RWPE2 (cell line): ENCODE measurements at places on chromosomes 7 and 10.

DNA sequence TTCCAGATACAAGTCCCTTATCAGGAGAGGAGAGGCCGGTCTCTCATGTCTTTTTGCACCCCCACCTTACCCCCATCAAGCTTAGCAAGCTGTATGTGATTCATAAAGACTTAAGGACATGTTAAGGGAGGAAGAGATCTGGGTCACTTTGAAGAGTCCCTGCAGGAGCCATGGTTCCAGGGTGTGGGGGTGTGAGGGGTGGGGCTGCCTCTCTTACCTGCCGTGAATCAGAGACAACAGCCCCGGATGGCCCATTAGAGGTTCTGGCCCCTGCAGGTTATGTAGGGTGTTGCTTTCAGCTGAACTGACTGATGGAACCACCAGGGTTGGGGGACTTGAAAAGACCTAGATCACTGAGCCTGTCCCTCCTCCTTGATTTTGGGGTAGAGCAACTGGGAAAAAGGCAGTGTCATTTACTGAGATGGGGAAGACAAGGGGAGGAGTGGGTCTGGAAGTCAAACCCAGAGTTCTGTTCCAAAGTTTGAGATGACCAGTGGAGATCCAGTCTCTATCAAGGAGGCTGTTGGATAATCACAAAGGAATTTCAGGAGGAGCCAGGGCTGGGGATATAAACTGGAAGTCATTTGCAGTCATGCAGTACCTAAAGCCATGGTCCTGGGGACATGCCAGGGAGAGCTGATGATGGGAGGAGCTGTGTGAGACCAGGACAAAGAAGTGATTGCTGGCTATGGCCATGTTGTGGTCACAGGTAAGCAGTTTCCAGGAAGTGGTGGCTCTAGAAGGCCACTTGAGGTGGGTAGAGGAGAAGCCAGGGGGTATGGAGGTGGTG lies 23.1 kb downstream of the ADAMTS14 start:
- no peak for DNase-seq

DNA sequence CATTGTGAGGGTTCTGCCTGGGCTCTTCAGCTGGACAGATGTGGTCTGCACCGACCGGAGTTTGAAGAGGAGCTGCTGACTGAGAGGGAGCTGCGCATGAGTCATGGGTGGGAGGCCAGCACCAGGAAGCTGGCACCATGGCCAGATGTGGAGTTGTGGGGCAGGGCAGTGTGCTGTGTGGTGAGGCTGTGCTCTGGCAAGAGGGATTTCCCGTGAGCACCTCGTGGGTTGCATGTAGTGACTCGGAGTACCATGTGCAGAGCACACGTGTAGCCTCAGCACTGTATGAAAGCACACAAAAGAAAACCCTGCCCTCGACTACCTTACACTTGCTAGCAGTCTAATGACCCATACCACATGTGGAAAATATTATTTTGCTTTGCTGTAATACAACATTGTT lies 103.4 kb downstream of the WNT2 start:
- no peak for DNase-seq

GRCh38 chr10:102678068-102678400 lies 33.8 kb downstream of the TRIM8 start:
- DNase-seq = peak; percentile 23

GRCh38 chr7:40569326-40569725 lies 434.5 kb downstream of the SUGCT start:
- DNase-seq = no peak

DNA sequence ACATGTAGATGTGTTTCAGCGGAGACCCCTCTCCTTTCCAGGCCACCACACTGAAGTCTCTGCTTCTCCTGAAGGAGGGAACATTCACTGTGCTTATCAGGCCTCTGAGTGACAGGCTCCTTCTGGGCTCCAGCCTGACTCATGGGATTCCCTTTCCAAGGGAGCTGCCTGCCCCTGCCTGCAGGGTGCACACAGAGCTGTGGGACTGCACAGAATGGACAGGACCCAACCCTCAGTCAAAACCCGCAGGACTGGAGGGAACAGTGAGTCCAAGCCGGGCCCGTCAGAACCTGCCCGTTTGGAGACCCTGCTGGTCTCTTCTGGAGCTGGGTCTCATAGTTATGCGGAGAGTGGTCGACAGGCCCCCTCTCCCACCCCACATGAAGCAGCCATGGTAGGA lies 32.6 kb downstream of the PLAC9 start:
- DNase-seq = no peak

DNA sequence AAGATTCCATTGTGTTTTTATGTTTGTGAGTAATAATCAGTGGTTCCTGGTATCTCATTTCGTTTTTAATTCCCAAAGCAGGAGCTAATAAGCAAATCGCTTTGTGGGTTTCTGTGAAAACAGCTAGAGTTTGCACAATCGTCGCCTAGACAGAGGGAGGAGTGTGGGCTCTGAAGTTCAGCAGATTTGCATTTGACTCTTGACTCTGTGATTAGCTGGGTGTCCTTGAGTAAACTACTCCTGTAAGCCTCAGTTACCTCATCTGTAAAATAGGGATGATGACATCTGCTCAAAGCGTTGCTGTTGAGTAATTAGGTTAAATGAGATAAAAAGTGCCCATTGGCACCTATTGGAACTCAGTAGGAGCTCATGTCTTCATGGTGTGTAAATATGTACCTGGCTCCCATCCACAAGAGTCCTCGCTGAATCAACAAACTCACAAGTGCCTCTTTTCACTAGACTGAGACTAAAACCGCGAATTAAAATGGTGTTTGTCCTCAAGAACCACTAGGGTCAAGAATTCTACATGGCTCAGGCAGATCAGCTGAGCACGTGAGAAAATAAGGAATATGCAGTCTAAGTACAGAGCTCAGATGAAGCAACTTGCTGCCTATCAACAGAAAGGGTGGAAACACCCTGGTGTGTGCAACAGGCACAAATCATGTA lies 385.8 kb upstream of the C7orf33 start:
- DNase-seq = no peak

DNA sequence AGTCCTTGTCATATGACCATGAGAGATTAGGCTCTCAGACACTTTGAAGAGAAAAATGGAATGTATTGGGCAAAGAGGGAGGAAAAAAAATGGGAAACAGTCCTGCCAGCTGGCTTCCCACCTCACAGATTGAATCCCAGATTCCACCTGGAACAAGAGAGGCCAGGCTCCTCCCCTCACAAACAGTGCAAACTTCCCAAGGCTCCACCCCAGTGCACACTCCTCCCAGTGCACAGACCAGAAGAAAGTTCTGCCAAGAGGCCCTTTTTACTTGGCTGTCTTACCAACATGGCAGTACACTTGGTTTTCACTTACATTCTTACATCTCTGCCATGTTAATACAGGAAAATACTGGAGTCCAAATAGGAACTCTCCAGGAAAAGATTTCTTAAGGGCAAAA lies 202.3 kb downstream of the AHR start:
- DNase-seq = no peak

DNA sequence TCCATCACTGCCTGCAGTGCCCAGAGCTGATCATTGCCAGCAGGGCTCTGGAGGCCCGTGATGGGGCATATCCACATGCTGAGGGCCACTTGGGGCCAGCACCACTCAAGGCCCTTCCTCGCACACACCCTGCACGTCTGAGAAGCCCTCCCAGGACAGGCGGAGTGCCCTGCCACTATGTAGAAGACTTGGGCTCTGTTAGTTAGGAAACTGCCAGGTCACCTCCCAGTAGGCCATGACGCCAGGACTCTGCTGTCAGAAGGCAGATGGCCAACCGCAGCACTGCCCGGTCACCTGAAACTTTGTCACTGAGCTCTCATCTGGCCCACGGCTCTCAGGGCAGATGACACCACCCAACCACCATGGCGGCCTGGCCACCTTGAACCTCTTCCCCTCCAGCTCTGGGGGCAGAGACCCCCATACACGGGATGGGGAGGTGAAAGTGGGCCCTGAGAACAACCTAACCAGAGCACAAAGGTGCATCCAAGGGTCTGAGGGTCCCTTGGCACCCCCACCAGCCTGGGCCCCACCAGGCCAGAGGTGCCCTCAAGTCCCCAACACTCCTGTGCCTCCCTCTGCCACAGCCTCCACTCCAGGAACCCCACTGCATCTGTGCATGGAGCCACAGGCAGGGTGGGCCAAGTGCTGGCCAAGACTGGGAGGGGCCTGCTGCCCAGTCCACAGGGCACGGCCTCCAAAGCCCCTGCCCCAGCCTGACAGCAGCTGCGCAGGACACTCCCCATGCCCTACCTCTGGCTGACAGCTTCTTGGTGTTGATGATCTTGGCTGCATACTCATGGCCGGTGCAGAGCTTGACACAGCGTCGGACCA lies 41.8 kb downstream of the CAMK2B start:
- peak; percentile 46 for DNase-seq

DNA sequence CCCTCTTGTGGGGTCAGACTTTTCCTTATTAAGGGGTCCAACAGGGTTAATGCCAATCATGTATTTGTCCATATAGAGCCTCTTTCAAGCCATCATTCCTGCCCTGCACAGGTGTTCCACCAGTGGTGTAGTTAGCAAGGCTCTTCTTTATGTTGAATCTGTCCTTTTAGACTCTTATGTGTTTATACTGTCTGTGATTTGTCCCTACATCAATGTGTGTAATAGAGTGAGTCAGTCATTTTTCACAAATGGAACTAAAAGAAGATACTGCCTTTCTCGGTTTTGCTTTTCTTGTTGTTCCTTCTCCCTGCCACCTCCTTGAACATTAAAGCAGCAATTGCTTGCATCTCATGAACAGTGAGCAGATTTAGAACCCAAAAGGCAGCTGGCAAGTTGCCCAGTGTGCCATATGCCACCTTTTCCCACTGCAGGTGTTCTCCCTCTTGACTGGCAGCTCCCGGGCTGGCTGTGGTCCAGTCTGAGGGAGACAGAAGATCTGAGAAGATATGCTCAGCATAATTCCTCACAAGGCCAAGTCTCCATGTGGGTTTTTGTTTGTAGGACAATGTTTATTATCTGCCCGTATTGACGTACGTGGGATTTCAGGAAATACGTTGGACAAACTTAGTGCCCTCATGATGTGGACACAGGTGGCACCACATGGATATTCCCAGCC lies 154.1 kb downstream of the LHFPL3 start:
- no peak for DNase-seq

DNA sequence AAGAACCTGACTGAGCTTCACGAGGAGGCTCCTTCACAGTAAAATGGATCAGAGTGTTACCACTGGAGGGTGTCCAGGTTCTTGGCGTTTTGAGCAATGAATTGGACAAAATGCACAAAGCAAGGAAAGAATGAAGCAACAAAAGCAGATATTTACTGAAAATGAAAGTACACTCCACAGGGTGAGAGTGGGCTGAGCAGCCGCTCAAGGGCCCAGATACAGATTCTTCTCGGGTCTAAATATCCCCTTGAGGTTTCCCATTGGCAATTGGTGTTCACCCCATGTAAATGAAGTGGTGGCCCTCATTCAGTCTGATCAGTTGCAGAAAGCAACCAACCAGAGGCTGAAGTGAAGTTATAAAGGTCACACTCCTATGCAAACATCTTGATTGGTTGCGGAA lies 214.7 kb upstream of the SH2B2 start:
- no peak for DNase-seq

- DNase-seq = no peak
These were observed 502 bp downstream of the ZNF3 start for GRCh38 chr7:100080907-100081534.

- DNase-seq = no peak
These were observed 138.0 kb downstream of the FAM53B start for GRCh38 chr10:124605856-124606812.

DNA sequence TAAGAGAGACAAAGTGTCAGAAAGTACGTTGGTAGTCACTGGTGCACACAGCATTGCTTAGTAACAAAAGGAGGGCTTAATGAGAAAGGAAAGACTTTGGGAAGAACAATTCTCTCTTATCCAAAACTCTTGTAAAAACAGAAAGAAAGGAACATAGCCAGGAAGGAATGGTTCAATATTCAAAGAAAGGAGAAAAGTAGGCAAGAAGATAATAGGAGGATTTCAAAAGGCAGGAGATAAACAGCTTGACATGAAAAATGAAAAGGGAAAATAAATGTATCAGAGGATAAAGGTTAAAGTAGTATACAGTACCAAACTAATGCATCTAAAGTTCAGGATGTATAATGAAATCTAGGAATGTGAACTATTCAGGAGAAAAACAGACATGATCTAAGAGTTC lies 20.1 kb downstream of the ZFAND4 start:
- DNase-seq = no peak

DNA sequence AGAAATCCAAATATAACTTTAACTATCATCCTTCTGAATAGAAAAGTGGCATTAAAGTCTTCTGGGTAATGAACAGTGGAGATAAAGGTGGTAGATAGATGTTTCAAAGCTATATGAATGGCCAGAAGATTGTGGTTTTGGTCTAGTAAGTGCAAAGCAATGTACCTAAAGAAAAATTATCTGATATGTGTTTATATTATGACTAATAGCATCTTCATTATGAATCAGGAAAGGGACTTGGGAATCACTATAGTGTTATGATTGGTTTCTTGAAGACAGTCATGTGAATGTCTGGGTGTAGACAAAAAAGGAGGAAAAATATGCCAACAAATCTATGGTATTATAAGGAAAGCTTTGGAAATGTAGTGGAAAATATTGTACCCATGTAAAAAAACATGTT lies 3.0 kb downstream of the ZNF518A start:
- no peak for DNase-seq

- no peak for DNase-seq
These were observed 4.3 kb upstream of the AKR1C3 start for GRCh38 chr10:5089865-5090264.

- DNase-seq = no peak
These were observed 32.8 kb downstream of the ADCY1 start for GRCh38 chr7:45606931-45607330.

DNA sequence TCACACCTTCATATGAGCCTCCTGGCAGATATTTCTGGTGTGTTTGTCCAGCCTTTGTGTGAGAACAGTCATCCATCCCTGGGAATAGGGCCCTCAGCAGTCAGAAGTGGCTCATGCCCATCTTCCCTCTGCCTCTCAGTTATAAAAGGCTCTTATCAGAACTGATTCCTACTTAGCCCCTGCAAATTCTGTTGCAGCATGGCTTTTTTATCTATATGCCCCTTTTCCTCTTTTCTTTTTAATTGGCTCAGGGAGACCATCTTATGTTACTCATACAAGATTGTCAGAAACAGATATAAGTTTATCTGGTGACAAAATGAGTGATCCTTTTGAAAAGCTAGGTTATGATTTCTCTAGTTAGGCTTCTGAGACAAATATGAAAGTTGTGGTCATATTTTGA lies 194.1 kb downstream of the CREB5 start:
- DNase-seq = no peak

DNA sequence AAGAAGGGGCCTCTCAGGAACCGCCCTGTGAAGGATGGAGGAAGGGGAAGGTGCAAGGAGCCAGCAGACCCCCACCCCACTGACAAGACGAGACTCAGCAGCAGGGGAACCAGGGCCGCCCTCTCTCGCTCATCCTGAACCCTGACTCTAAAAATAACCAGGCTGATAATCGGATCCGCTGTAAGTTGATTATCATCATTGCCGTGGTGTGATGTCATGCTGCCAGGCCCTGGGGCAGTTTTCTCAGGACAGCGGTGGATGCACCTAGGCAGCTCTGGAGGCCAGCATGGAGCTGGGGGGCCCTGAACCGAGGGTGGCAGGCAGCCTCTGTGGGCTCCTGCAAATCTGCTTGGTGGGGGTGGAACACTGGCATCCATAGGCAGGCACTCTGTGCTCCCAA lies 7.9 kb downstream of the RET start:
- DNase-seq = no peak
